Kidney (tissue), 22 donors: ENCODE measurements at places on chromosomes 2 and 18. TPM values are rescaled to one million over a fixed set of nuclear protein-coding genes. Genes with fewer than 3 reads are reported as not detected.

- no peak for DNase-seq
These were observed 257.5 kb upstream of the REG3G start for GRCh38 chr2:78768016-78768415.

SLC5A7 gene
- 0.88 TPM for total RNA-seq

- DNase-seq, result no peak
These were observed 59.1 kb downstream of the ARL4C start for GRCh38 chr2:234437642-234438304.

ONECUT2 gene
- 0.22 TPM for total RNA-seq

DNA sequence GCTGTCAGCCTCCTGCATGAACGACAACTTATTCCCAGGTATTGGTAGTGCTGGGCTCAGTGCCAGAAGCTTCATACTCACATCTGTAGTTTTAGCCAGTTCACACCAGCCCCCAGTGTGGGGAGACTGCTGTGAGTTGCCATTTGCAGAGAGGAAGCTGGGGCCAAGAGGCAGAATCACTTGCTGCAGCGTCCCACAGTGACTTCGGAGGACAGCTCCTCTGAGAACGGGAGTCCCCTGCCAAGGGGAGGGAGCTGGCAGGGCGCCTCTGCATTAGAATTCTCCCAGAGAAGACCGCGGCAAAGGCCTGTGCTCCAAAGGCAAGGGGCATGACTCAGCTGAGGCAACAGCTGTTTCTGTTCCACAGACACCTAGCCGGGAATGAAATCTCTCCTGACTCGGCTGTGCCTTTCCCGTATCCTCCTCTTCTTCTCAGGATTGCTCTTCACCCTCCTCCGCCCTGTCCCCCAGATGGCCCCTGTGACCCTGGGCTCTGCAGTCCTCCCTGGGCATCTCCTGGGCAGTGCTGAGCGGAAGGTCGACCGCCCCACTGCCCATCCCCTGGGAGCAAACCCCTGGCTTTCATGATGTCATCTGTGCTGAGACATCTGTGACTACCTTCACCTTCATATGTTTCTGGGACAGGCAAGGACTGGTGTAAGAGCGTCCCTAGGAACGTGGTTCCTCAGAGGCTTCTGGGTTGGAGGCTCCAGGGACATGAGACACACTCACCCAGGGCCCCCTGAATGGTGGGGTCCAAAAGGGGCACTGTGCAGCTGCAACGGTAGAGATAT lies 18.0 kb downstream of the MAL start:
- DNase-seq, result no peak

DNA sequence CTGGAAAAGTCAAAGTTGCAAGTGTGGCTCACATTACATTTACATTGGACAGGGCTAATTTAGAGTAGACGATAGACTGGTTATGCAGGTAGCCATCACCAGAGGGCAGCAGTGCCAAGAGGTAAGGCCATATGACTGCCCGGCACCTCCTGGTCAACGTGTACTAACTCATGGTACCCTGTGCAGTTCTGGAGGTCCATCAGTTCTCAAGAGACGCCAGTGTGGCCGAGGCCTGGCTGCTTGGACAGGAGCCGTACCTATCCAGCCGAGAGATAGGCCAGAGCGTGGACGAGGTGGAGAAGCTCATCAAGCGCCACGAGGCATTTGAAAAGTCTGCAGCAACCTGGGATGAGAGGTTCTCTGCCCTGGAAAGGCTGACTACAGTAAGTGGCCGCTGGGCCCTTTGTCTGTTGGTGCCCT lies 65.8 kb upstream of the EML6 start:
- peak; percentile 48 for DNase-seq

APOB gene
- total RNA-seq, result 0.57 TPM

DNA sequence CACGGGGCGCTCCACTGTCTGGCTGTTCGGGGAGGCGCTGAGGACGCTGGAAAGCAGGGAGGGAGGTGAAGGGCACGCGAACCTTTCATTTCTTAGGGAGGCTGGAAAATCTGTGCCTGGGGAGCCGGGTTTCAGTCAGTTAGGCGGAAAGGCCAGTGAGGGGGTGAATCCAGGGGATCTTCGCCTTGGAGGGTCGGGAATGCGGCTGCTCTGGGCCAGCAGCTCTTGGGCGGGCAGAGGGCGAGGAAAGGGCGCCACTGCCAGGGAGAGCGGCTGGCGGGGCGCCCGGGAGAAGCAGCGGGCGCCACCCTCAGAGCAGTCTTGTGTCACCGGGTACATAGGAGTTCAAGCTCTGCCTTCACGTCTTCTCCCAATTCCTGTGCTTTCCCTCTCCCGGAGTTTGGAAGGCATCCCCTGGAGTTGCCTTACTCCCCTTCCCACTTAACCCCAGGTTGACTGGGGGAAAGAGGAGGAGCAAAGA lies 1.4 kb downstream of the CCDC85A start:
- no peak for DNase-seq

CD8B2 gene
- 0.09 TPM for total RNA-seq

DNA sequence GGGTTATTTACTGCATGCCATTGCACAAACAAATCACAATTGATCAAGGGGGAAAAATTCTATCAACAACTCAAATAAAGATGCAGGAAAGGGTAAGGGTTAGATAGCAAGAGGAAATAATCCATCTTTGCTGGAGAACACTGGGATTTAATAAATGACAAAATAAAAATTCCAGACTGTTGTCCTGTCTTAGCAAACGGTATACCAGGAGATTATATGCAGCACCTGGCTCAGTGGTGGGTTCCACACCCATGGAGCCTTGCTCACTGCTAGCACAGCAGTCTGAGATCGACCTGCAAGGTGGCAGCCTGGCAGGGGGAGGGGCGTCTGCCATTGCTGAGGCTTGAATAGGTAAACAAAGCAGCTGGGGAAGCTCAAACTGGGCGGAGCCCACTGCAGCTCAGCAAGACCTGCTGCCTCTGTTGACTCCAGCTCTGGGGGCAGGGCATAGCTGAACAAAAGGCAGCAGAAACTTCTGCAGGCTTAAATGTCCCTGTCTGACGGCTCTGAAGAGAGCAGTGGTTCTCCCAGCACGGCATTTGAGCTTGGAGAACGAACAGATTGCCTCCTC lies 296.5 kb upstream of the THSD7B start:
- DNase-seq, result no peak

GRCh38 chr2:227456772-227457171 lies 15.2 kb upstream of the AGFG1 start:
- DNase-seq, result no peak

CYS1 gene
- total RNA-seq, result 245 TPM

GRCh38 chr2:73085691-73086090 lies 14.2 kb upstream of the SFXN5 start:
- peak; percentile 85 for DNase-seq

GRCh38 chr2:178479275-178479616 lies 846 bp upstream of the FKBP7 start:
- DNase-seq, result no peak

SCN9A gene
- total RNA-seq, result 5.3 TPM

GRCh38 chr2:133842446-133842845 lies 274.2 kb upstream of the NCKAP5 start:
- DNase-seq, result no peak

FBXO48 gene
- 1.3 TPM for total RNA-seq

DNA sequence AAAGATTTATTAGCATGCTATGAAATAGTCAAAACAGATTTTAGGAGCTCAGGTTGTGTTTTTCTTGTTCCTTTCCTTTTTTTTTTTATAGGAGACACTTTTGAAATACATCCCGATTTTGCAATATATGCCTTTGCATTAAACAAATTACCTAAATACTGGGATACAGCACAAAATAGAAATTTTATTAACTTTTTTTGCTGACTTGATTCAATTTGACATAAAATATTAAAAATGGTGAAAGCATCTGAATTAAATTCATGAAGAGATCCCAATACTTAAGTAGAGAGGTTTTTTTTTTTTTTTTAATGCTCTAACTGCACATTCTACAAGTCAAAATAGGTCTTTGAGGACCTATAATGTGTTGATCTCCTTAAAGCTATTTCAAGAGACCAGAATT lies 939.5 kb upstream of the CHAC2 start:
- DNase-seq, result no peak
